Kidney (tissue), 22 donors: ENCODE measurements at places on chromosomes 7 and 10. TPM values are rescaled to one million over a fixed set of nuclear protein-coding genes. Genes with fewer than 3 reads are reported as not detected.

UPK3B gene
- polyA plus RNA-seq: 0.15 TPM

PLAC9 gene
- polyA plus RNA-seq: 49.9 TPM

PNLIPRP2 gene
- polyA plus RNA-seq: not detected

GLCCI1 gene
- 3.0 TPM for polyA plus RNA-seq

GBX1 gene
- not detected for polyA plus RNA-seq

TBRG4 gene
- 45.7 TPM for polyA plus RNA-seq

HOXA10 gene
- 17.9 TPM for polyA plus RNA-seq

CYP2C19 gene
- polyA plus RNA-seq: not detected

XRCC2 gene
- polyA plus RNA-seq: 0.22 TPM

ADARB2 gene
- 1.3 TPM for polyA plus RNA-seq

PAXIP1 gene
- polyA plus RNA-seq: 3.9 TPM
